ENCODE measurements at places on chromosomes 1 and 21.

GRCh38 chr21:46618738-46619379, 14.0 kb upstream of the S100B start:
- no peak for DNase-seq

- DNase-seq, result no peak
Observed at GRCh38 chr1:22872981-22873664, 99.5 kb downstream of the LACTBL1 start.

DNA sequence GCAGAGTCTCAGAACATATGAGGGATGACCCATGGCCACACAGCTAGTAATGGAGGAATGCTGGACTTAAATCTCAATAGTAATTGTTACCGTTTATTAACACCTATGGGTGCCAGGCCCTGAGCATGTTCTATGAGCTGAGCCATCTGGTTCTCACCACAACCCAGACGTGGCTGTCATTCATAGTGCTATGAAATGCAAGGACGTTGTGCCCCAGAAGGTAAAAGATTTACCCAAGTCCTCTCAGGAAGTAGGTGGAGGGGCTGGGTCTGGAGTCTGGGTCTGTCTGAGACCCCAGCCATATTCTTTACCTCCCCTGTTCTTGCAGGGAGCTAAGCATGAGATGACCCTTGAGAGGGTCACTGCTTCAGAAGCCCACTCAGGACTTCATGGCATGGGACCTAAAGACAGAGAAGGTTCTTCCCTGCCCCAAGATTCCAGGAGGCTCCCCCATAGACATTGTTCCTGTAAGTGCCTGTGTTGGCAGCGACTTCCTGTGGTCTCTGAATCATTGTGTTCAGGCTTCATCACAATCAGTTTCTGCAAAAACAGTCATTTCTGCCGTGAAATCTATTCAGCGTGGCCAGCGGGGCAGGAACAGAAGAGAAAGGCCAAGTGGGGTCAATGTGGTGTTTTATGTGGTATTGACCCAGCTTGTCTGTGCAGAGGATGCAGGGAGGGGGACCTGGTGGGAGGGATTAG, 475.4 kb downstream of the PTPRU start:
- DNase-seq, result peak; percentile 78

DNA sequence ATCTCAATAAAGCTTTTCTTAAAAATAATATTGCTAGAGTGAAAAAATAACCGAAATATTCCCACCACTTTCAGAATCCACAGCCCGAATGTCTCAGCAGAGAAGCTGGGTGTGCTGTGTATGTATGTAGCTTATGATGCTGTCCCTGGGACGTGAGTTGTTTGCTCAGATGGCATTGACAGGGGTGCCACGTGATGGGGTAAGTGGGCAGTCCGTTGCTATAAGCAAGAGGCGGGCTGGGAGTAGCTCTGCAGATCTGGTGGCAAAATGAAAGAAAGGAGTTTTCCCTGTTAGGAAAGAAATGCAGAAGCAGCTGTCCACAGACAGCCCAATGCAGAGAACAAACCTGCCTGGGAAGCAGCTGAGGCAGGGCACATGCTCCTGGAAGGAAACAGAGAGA, 3.8 kb upstream of the FAM20B start:
- no peak for DNase-seq

DNA sequence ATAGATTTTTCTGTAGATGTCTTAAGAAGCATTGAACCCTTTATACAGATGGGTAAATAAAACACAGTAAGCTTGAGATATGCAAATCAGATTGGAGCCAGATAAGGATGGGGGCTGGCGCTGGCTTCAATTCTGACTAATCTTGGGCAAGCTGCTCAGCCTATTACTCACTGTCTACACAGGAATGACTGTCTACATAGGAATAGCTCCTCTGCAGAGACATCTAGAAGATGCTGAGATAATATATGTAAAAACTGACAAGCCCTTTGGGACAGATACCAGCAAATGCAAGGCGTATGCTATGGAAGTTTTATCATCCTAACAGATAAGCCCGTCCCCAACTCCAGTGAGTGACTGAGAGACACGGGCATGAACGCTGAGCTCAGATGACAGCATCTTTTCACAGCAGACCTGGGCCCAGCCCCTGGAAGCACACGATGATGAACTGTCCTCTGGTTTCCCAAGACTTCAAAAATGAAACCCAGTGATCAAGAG, 1.7 kb downstream of the CLDN14 start:
- no peak for DNase-seq

DNA sequence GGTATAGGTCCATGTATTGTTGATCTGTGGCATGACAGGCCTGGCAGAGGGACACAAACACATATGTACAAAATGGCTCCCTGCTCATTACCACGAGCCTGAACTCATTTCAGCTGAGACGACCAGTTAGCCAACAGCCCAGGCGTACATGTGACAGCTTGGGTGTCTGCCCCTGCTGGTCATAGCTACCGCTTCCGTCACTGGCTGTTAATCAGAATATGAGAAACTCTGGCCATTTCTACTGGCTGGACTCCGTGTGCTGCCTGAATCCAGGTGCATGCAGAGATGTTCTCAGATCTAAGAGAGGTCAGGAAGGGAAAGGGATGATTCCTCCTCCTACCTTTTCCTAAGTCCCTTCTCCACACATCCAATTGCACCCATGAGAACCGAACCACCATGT, 144.5 kb downstream of the PBX1 start:
- no peak for DNase-seq

DNA sequence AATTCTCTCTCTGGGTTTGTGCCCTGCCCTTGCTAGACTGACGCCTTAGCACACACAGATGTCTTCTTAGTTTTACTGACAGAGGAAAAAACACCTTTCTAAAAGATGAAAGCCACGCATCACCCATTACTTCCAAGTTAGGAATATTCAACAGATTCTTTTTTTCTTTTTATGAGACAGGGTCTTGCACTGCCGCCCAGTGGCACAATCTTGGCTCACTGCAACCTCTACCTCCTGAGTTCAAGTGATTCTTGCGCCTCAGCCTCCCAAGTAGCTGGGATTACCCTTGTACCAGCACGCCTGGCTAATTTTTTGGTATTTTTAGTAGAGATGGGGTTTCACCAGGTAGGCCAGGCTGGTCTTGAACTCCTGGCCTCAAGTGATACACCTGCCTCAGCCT, 169.2 kb downstream of the APP start:
- no peak for DNase-seq

- no peak for DNase-seq
Observed at GRCh38 chr1:14265495-14265894, 333.0 kb upstream of the KAZN start.

DNA sequence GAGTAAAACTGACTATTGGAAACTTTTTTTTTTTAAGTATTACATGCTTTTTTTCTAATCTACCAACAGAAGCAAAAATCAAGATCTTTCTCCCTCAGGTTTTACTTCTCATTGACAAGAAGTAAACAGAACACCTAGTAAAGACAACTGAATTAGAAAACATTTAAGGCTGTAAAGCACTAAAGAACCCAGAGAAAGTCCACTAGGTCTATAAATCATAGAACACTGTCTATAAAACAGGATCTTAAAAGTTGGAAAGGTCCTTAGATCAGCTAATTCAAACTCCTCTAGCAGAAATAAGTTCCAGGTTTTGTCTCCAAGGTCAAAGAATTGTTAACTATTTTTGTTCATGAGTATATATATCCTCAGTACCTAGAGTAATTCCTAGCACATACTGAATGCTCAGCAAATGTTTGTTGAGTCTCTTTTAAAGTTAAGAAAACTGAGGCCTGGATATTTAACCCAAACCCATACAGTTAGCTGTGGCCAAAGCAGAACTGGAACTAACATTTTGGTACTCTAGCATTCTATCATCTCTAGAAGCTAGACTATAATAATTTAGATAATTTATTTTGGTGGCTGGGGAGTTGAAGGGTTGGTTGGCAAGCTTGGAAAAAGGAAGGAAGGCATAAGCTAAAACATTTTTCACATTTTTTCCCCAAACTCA, 3.0 kb downstream of the EPS15 start:
- no peak for DNase-seq

- no peak for DNase-seq
Observed at GRCh38 chr1:208691012-208691411, 446.8 kb upstream of the PLXNA2 start.

GRCh38 chr1:4253935-4254334, 353.9 kb upstream of the C1orf174 start:
- DNase-seq, result no peak

DNA sequence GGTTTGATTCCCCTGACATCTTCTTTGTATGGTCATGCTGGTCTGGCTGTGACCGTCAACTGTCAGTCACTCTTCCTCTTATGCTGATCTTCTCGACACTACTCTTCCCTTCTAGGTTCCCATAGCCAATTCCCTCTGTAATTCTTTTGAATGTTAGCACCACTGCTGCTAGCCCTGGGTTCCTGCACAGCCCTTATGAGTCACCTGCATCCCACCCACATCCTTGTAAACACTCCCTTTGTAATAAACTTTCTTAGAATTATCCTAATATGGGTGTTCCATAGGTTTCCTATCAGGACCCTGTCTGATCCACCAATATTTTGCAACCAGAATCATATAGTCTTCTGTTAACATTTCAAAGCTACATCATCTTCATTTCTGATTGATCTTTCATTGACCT, 37.1 kb downstream of the JUN start:
- DNase-seq, result no peak

- DNase-seq, result no peak
Observed at GRCh38 chr1:159868766-159869165, 6.3 kb upstream of the VSIG8 start.

- peak; percentile 46 for DNase-seq
Observed at GRCh38 chr1:243325305-243325890, 69.6 kb downstream of the SDCCAG8 start.

- DNase-seq, result no peak
Observed at GRCh38 chr1:154718566-154718965, 110.6 kb upstream of the ADAR start.

GRCh38 chr1:42479621-42480020, 16.5 kb downstream of the CCDC30 start:
- no peak for DNase-seq

DNA sequence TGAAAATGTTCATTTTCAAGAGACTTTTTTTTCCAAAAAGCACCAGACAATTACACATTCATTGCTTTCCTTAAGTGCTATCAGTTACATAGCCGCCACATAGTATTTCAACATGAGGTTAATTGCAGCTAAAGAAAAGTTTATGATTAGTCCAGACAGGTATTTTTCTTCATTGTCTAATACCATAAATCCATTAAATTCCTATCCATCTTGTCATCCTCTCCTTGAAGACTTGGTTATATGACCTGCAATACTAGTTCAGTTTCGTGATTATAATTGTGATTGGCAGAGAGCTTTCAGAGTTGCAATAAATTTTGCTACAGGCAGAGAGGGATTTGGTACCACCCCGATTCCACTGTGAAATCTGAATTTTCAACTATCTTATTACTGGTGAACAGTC, 437.7 kb downstream of the GPATCH2 start:
- DNase-seq, result no peak

DNA sequence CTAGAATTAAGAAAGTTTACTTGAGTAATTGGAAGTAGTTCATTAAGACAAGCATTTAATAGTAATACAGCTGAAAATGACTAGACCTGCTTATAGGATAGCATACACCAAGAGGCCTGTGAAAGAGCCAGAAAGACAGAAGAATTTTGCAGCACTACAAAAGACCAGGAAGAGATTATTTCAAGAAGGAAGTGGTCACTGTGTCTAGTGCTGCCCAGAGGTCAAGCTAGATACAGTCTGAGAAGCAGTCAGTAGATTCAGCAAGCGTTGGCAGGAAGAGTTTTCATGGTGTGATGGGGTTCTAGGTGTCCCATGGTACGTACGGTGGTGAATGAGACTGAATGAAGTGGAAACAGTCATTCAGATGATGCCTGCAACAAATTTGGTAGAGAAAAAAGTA, 31.5 kb downstream of the RGS8 start:
- DNase-seq, result no peak

- DNase-seq, result no peak
Observed at GRCh38 chr21:31931644-31932469, 59.0 kb downstream of the HUNK start.

GRCh38 chr1:241630476-241630875, 9.7 kb downstream of the CHML start:
- DNase-seq, result no peak

DNA sequence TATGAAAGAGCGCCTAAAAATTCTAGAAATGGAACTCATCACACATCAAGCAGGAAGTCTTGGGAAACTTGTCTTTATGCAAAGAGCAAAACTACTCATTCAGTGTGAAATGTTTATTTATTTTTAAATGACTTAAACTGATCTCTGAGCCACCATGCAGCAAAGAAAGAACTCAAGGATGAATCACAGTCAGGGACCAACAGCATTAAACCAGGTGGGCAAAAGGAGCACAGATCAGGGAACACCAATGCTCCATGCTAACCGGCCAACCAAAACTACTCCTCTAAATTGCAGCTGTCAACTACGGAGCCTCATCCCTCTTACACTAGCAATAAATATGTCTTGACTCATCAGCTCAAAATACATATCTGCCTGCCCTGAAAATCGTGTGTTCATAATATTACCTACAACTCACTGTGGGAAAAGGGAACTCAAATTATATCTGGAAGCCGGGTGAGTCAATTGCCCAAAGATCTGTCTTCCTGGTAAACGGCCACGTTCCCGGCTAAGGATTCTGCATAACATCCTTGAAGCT, 129.2 kb downstream of the PTPN14 start:
- DNase-seq, result peak; percentile 36

DNA sequence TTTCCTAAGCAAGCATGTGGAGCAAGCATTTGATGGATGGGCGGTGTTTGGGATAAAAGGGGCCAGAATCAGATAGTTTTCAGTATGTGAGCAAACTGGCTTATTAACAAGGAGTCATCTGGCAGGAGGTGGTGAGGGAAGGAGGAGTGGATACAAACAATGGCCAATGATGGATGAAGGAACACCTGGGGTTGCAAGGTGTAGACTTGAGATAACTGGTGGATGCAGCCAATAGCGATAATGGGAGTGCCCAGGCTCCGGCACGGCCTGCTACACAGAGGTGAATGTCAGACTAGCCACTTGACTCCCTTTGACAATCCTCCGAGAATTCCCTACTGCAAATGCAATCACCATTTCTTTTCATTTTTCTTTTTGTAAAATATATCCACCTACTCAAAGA, 41.7 kb downstream of the C8B start:
- DNase-seq, result no peak

DNA sequence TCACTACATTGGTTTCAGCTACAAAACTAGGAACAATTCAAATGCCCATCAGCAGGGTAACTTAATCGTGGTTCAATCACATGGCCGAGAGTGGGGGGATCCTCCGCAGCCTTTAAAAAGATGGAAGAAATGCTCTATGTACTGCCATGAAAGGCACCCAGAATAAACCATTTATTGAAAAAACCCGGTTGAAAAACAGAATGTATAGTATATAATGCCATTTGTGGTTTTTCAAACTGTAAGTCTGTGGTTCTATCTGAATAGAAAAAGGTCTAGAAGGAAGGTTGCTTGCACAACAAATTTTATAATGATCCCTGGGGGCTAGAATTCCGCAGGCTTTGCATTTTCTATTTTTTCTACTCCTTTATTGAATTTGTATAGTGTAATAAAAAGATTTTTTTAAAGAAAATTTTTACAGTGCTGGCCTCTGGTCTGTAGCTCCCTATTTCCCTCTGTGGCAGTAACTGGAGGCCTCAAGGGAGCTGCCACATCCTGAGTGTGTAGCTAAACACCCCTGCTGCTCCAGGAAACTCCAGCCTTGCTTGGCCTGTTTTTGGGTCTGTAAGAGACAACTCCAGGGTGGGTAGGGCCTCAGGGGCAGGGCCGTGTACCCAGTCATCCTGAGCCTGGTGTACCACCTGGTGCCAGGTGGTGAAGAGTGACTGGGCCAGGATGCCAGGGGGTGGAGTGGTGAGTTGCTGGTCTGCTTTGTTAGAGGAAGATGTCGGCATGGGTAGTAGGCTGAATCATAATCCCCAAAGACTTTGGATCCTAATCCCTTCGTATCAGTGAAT, 51.5 kb upstream of the EPS8L3 start:
- DNase-seq, result no peak

GRCh38 chr1:46466477-46467182, 23.0 kb upstream of the DMBX1 start:
- DNase-seq, result no peak
